CD4-positive, alpha-beta T cell (primary cell): ENCODE measurements at places on chromosomes 4 and X.
A peak's percentile ranks its signal among the peaks of the same experiment; 100 is the strongest.

GRCh38 chr4:15262396-15262795 is 165.4 kb upstream of the C1QTNF7 start:
- no peak for DNase-seq

GRCh38 chr4:16757080-16757521 is 141.3 kb downstream of the LDB2 start:
- DNase-seq = no peak

- no peak for DNase-seq
Observed at GRCh38 chrX:33062041-33062440, 149.3 kb downstream of the DMD start.

GRCh38 chr4:147853706-147854105 is 121.8 kb downstream of the ARHGAP10 start:
- DNase-seq = no peak

GRCh38 chrX:29229802-29230201 is 642.6 kb downstream of the IL1RAPL1 start:
- DNase-seq = no peak

GRCh38 chrX:120741452-120741851 is 111.6 kb upstream of the C1GALT1C1 start:
- DNase-seq = no peak

DNA sequence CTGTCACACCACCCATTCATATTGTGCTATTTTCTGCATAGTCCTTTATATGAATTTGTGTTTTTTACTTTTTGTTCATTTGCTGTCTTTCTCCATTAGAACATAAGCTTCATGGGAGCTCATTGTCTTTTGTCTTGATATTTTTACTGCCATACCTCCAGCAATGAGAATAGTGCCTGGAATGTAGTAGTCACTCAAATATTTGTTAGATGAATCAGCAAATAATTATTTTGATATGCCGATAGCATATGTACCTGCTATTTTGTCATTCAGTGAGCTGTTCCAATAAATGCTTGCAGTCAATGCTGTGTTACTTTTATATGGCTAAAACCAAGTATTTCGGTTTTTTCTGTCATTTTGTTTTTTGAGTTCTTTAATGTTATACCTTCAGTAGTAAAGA is 43.5 kb upstream of the SLC25A31 start:
- no peak for DNase-seq

DNA sequence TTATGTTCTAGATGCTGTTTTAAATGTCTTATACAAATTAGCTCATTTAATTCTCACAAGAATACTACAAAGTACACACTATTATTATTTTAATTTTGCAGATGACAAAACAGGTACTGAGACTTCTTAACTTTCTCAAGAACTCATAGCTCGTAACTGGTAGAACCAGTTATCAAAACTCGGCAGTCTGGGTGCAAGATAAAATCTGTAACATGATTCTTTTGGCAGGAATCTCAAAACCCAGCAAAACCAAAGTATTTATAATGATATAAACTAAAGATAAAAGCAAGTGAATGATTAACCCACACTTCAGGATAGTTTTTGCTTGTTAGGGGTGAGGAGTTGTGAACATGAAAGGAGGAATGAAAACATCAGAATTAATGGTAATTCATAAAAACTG is 27.6 kb downstream of the CLNK start:
- no peak for DNase-seq

DNA sequence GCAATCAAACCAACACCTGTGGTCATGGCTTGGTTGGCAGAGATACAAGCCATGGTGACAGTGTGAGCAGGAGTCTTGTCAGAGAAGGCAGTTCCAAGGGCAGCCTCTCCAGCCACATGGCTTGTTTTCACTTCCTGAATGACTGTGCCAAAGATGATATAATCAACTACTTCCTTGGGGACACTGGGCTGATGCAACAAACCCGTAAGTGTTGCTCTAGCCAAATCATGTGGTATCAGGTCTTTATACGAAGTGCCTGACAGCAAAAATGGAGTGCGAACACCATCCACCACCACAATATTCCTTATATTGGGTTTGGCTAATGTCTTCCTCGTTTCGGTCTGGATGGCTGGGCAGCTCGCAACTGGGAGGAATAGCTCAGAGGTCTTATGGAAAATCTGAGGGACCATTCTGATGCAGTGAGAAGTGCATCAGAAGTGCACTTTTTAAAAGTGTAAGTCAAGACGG is 922.0 kb downstream of the NLGN4X start:
- no peak for DNase-seq

- DNase-seq = no peak
Observed at GRCh38 chrX:11766487-11766886, 8.4 kb downstream of the MSL3 start.

DNA sequence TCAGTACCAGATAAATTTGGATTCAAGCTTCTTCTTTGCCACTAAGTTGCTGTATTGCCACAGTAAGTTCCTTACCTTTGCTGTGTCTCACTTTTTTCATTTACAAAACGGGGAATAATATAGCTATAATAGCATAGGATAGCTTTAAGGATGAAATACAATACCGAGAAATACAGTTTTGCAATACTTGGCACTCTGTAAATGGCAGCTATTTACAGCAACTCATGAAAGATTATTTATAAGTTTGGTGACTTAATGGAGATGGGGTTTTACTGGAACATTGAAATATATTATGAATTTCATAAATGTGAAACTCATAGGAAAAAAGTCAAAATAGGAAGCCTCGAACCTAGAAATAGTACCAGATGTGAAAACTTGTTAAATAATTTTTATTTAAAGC is 27.6 kb downstream of the ANXA10 start:
- DNase-seq = no peak

- no peak for DNase-seq
Observed at GRCh38 chr4:187598196-187598595, 397.4 kb upstream of the ZFP42 start.

GRCh38 chrX:10636337-10636736 is 16.0 kb upstream of the MID1 start:
- DNase-seq = no peak

DNA sequence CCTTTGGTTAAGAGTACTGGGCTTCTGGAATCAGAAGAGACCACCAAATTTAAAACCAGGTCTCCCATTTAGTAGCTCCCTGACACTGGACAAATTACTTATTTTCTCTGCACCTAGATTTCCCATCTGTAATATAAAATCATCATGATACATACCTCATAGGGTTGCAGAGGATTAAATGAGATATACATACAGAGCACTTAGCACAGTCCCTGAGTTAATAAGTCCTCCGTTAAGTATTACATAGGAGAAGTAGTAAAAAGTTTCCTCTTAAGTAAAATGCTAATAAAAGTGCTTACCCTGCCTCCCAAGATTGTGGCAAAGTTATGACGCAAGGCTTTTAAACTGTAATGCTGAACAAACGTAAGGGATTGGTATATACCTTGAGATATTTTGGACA is 539 bp upstream of the CHIC1 start:
- no peak for DNase-seq

- no peak for DNase-seq
Observed at GRCh38 chrX:44400588-44400987, 57.1 kb upstream of the EFHC2 start.

DNA sequence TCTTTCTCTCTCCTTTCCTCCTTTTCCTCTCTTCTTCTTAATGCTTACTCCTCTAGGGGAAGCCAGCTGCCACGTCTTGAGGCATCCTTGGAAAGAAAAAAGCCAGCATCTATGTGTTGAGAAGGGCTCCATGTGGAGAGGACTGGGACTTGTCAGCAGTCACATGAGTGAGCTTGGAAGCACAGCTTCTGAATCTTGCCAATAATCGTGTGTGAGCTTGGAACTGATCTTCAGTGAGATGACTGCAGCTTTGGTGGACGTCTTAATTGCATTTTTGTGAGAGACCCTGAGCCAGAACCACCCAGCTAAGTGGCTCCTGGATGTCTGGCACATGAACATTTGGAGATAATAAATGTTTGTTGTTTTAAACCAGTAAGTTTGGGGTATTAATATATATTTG is 371.7 kb downstream of the SLITRK2 start:
- no peak for DNase-seq

GRCh38 chrX:106875151-106875550 is 28.0 kb downstream of the RIPPLY1 start:
- DNase-seq = no peak

DNA sequence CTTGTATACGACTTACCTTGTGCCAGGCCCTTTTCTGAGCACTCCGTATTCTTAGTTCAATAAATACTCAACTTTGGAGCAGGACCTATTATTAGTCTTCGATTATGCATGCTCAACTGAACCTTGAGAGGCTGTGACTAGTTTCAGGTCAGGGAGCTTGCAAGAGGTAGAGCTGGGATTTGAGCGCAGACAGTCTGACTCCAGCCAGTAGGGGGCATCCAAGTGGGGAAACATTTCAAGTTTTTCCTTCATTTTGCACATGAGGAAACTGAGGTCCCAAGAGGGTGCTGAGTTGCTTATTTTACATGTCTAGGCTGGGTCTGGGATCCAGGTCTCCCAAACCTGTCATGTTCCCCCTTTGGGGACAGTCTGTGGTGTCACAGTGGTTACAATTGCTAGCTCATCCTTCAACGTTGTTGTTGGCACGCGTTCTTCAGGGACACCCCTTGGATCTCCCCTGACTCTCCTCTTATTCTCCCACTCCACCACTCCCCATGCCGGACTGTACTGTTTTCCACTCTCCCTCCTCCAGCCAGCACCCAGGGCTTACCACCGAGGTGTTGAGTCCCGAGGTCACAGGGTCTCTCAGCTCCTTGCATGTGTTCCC is 6.7 kb upstream of the PRICKLE3 start:
- peak; percentile 54 for DNase-seq

DNA sequence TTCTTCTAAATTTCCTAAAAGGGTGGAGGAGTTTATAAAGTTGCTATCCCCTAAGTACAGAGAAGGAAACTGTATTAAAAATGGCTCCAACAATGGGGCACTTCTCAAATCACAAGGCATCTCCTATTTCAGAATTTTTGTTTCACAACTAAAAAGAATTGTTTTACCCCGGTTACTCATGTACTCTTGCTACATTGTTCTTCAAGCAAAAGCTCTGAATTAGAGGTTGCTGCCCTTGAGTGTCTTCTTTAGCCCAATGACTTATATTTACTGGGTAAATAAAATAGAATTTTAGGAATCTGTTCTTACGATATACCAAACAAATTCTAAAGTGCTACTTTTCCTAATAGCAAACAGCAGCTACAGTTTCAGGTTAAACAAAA is 67.5 kb downstream of the PPEF2 start:
- DNase-seq = no peak

GRCh38 chrX:38045538-38046096 is 39.3 kb downstream of the SYTL5 start:
- DNase-seq = no peak

- DNase-seq = no peak
Observed at GRCh38 chr4:123748806-123749205, 352.2 kb downstream of the SPRY1 start.

DNA sequence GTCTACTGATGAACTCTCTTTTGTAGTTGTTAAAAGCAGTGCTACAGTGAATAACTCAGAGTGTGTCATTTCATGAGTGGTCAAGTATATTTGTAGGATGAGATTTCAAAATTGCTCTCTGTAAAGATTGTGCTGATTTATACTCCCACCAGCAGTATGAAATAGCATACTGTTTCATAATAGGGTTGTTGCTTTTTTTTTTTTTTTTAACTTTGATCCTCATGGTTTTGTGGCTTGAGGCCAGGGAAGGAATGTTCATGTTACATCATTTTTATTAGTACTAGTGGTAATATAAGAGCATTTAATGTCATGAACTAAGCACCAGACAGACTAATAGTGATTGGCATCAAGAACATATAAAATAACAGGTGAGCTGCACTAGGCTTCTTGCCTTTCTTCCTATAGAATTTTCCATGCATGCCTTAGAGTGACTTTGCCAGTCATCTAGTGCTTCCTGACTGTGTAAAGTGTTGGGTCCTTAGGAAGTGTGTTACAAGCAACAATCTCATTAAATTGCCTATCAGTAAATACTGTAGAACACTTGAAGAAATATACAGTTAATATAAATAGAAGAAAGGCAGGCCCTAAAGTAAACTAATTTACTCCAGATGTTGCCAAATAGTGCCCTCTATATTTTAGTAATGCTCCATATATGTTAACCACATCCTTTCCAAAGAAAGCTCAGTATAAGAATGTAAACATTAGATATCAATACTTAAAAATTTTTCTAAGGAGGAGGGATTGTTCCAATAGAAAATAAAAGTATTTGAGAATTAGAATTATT is 38.6 kb upstream of the MSMO1 start:
- no peak for DNase-seq

- DNase-seq = no peak
Observed at GRCh38 chr4:8860096-8860891, 11.3 kb downstream of the HMX1 start.

GRCh38 chr4:48119646-48120045 is 14.4 kb downstream of the TXK start:
- DNase-seq = no peak

DNA sequence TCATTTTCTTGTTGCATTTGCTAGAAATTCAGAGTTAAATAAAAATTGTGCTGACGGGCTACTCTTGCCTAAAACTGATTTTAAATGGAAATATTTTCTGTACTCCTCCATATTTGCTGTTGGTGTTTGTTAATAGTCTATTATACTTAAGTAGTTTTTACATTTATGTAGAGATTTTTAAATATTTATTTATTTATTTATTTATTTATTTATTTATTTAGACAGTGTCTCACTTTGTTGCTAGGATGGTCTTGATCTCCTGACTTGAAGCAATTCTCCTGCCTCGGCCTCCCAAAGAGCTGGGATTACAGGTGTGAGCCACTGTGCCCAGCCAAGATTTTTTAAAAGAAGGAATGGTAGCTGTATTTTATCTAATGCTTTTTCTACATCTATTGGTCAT is 68.1 kb downstream of the TMEM164 start:
- no peak for DNase-seq

- DNase-seq = no peak
Observed at GRCh38 chr4:66330125-66330524, 659.8 kb upstream of the EPHA5 start.

GRCh38 chr4:38242822-38243387 is 282.7 kb downstream of the PTTG2 start:
- peak; percentile 12 for DNase-seq

GRCh38 chrX:101999644-102000539 is 68.1 kb upstream of the ZMAT1 start:
- no peak for DNase-seq

DNA sequence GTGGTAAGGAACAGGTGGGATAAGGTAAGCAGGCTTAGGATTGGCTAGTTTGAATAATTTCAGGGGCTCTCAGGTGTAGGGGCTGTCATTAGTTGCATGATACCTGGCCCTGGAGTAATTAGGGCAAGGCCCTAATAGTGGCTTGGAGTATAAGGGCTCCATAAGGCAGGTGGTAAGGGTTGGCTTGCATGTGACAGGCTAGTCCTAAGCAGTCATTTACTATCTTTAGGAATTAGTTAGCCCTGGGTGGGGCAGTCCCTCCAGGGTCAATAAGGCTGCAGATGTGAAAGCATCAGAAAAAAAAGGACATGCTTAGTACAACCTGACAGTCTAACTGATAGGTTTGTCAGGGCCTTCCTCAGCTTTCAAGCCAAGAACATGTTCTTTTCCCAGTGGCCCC is 7.8 kb upstream of the TMPRSS11D start:
- DNase-seq = no peak

DNA sequence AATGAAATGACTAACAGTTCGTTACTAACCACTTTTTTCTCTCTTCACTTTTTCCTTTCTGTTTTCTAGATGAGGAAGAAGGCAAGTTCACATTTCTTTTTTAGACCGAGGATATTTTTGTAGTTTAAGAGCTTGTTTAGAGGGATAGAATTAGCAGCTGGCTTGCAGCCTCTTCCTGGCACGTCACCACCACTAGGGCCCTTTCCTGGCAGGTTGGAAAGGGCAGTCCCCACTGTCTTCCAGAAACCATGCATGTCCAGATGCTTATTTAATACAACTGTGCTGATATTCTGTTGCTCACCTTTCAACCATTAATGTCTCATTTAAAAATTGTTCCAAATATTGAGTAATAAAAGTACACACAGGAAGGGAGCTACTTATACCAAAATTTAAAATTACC is 209.5 kb upstream of the PACRGL start:
- DNase-seq = no peak
